CD4-positive, alpha-beta T cell treated with Interleukin-17A for 1 hour (primary cell): ENCODE measurements at places on chromosomes 7 and 10.

- no peak for DNase-seq
These were observed 18.7 kb upstream of the ARHGAP12 start for GRCh38 chr10:31947144-31947926.

- no peak for DNase-seq
These were observed 357.1 kb downstream of the TCERG1L start for GRCh38 chr10:130954326-130954905.

- DNase-seq: no peak
These were observed 175.2 kb downstream of the CTTNBP2 start for GRCh38 chr7:117698018-117698417.

- DNase-seq: no peak
These were observed 277.8 kb downstream of the FRMD4A start for GRCh38 chr10:14052931-14053330.

GRCh38 chr10:129411772-129412171 lies 55.3 kb upstream of the MGMT start:
- no peak for DNase-seq

DNA sequence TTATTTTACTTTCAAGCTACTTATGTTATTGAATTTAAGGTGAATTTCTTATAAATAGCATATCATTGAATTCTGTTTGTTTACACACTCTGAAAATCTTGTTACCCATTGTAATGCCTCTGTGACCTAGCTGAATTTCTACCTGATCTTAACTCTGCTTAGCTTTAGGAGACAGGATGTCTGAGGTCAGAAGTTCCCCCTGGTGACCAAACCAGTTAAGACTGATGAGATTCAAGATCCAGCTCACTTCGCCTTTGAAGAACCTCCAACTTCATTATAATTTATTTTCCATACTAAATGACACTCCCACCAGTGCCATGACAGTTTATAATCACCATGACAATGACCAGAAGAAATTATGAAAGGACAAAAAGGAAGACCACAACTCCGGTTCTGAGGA lies 213.4 kb upstream of the CDC14C start:
- DNase-seq: no peak

DNA sequence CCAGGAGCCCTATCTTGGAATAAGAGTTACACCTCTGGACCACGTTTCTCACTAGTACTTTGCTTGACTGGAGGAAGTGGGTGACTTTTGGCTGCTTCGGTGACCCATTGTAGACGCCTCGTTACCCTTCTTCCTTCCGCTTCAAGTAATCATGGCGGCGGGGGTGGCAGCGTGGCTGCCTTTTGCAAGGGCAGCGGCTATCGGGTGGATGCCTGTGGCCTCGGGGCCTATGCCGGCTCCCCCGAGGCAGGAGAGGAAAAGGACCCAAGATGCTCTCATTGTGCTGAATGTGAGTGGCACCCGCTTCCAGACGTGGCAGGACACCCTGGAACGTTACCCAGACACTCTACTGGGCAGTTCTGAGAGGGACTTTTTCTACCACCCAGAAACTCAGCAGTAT lies 1.5 kb downstream of the KCND2 start:
- no peak for DNase-seq

DNA sequence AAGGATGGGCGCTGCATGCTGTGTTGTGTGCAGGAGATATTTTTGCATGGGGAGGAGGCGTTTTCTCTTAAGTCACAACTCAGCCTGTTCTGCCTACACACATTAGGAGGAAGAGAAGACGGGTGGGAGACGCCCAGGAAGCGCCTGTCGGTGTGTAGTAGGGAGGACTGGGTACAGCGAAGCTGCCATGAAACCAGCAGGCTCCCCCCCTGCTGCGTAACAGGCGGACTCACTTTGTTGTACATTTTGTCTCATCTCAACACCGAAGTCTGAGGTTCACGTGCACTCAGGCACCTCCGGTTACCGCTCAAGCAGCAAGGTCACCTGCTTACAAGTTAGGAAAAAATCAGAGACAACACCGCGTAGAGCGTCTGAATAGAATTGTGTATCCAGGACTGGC lies 56.3 kb downstream of the CRTAC1 start:
- DNase-seq: no peak

- DNase-seq: no peak
These were observed 330.2 kb upstream of the FZD1 start for GRCh38 chr7:90933984-90934383.

- DNase-seq: peak; percentile 49
These were observed 34.8 kb downstream of the PIP4K2A start for GRCh38 chr10:22679608-22680007.

- DNase-seq: no peak
These were observed 40.2 kb downstream of the NUP205 start for GRCh38 chr7:135597926-135598305.

DNA sequence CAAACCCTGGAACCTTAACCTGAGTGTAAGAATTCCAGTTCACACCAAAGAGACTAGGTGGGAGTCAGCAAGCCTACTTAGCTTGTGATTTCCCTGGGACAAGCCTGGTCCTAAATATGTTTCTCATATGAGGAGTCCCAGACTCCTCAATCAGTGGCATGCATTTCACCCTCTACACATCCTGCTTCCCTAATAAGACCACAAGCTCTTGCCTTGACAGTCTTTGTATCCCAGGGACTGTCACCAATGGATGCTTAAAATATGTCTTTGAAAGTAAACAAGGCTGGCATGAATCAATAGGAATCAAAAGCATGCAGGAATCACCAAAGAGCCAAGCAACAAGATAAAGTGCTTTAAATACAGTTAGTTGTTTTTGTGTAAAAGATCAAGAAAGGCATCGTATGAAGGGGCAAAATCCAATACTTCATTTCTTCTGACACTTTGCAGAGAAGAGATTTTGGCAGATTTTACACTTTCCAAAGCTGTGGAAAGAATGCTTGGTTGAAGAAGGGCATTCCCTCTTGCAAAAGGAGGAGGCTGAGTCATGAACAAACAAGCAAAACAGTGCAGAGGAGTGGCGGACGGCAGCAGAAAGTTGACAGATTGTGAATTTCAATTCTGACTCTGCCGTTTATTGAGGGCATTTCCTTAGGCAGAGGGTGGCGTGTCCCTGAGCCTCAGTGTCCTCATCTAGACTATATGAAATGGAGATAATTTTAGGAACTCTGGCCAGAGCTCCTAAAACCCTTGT lies 8.5 kb upstream of the NFE2L3 start:
- no peak for DNase-seq

DNA sequence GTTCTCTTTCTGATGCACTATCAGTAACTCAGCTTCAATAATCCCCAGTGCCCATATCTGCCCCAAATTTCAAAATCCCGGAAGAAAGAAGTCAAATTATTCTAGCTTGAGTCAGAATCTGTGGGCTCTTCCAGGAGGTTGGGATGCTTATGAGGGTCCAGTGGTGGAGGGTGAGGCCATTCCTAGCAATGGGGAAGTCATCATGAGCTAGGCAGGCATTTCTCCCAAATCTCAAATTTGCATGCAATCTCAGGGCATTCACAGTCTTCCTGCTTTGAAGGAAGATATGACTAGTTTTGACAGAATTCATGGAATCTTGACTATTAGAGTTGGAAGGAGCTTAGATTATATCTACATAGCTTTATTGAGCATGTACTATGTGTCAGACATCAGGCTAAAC lies 164.3 kb upstream of the AGK start:
- no peak for DNase-seq

GRCh38 chr10:47383261-47384147 lies 589 bp downstream of the ZNF488 start:
- DNase-seq: no peak

GRCh38 chr10:82817676-82818422 lies 942.9 kb downstream of the NRG3 start:
- no peak for DNase-seq

- DNase-seq: no peak
These were observed 225.3 kb downstream of the KIF20B start for GRCh38 chr10:89926736-89927135.

- no peak for DNase-seq
These were observed 36.6 kb downstream of the DNMBP start for GRCh38 chr10:99973190-99973589.

- DNase-seq: no peak
These were observed 1.3 kb downstream of the DDX21 start for GRCh38 chr10:68957284-68957615.

DNA sequence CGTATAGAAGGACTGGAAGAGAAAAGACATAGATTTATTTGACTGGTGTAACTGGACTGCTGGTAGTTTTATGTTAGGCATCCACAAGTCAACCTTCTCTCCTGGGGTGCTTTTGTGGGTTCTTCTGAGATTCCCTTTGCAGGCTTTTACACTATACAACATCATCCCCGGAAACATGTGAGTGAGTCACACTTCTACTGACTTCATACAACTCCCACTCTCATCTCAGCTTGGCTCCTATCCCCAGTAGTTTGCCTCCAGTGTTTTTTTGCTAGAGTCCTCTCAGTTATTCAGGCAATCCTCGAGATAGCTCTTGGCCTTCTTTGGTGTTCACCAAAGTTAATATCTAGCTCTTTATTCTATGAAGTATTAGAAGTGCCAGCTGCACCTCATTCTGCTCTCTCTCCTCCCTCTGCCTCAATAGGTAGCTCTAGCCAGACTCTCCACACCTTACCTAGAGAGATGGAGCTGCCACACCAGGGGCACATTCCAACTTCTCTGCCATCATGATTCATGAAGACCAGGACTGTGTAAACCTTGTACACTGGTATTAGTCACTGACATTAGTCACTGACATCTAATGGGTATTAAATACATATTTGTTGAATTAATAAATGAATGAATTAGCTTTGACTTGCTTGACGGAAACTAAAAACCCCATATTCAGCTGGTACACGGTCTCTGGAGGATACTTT lies 281.9 kb downstream of the PPP1R3A start:
- DNase-seq: no peak

DNA sequence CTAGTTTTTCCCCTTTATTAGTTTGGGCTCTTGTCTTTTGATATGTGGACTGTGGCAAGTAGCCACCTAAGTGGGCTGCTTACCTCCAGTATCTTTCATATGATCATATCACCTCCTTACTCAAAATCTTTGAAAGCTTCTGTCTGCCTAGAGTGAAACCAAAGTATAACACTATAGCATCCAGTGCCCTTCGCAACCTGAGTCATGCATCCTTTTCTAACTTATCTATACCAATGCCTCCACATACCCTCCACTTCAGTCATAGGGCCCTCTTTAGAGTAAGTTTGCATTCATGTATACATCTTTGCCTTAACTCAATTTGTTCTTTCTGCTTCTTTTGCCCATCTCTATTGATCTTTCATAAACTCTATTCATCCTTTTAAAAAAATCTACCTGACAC lies 15.7 kb upstream of the MACC1 start:
- no peak for DNase-seq

GRCh38 chr7:7169296-7169695 lies 13.0 kb upstream of the C1GALT1 start:
- DNase-seq: no peak

DNA sequence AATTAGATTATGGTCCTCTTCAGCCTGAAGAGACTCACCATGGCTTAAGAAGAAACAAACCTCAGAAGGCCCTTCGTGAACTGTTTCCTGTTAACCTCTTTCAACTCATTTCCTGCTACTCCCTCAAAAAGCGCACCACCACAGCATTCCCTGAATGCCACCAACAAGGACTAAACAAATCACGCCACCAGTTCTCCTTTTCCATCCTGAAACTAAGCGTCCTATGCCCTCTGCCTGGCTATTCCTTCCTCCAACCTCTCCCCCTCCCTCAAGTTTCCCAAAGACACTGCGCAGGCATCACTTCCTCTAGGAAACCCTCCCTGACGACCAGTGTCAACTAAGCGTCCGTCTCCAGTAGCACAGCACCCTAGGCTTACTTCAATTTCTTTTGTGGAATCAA lies 12.0 kb downstream of the YWHAG start:
- DNase-seq: no peak

DNA sequence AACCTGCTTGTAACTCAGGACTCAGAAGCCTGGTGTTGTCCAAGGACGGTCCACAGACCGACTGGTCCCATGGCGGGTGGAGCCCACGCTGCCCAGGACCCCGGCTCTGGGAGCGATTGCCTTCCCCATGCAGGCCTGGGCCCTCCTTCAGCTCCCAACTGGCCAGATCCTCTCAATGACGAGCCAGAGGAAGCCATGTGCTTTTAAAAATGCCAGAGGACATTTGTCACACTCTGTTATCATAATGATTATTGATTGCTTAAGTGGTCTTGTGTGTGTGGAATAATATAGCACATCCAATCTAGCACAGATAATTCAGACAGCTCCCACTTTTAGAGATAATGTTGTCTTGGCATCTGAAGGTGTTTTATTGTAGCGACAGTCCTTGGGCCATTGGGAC lies 22.6 kb upstream of the OGDHL start:
- no peak for DNase-seq

- no peak for DNase-seq
These were observed 151.4 kb upstream of the PITRM1 start for GRCh38 chr10:3323865-3324498.

- DNase-seq: peak; percentile 83
These were observed 46.9 kb downstream of the AHCYL2 start for GRCh38 chr7:129271500-129272355.

DNA sequence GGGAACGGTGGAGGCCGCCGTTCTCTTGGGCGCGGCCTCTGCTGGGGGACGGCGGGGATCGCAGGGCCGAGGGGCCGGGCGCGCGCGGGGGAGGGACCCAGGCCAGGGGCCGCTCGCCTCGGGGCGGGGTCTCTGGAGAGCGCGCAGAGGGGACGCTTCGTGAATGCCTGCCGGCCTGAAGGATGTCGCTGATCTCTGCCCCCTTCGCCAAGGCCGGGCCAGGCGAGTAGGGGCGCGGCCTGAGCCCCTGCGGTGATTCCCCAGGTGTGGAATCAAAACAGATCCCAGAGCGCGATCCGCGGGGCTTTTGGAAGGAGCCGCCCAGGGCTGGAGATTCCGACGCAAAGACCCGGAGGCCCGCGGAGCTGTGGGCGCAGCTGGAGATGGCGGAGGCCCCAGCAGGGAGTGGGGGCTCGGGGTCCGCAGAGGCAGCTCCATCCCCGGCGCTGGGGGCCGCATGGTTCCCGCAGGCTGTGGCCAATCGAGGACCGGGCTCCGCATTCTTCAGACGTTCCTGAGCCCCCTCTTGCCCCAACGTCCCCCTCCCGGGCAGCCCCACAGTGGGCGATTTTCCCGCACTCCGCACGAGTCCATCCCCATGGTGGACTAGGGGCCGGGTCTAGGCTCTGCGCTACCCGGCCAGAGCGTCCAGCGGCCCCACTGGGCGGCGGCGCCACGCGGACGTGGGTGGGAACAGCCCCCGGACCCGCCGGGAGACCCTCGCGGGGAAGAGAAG lies 166.0 kb downstream of the ACTR3B start:
- DNase-seq: no peak
